NCI-H1694 treated with DMSO at 0.1 percent for 48 hours (cell line): ENCODE measurements at places on chromosomes 6 and 20.

DNA sequence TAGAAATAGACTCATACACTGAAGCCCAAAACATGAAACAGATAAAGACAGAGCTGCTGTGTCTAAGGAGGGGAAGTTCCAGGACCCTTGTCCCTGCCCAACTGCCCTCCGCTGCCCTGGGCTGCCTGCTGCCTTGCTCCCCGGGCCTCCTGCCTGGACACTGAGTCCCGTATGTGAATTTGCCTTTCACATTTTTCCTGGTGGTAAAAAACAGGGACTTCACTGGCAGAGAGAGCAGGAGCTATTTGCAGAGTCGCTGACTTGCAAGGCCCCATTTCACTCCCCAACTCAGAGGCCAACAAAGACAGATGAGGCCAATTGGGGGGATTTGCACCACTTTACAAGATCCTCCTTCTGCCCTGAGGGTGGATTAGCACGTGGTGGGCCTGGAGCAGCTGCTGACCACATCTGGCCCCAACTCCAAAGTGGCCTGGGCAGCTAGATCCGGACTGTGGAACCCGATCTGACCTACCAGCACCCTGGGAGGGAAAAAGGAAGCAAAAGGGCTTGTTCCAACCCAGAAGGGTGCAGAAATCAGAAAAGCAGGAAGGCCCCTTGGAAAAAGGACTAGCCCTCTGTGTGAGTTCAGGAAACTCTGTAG, 61.4 kb downstream of the NOL4L start:
- no peak for DNase-seq

DNA sequence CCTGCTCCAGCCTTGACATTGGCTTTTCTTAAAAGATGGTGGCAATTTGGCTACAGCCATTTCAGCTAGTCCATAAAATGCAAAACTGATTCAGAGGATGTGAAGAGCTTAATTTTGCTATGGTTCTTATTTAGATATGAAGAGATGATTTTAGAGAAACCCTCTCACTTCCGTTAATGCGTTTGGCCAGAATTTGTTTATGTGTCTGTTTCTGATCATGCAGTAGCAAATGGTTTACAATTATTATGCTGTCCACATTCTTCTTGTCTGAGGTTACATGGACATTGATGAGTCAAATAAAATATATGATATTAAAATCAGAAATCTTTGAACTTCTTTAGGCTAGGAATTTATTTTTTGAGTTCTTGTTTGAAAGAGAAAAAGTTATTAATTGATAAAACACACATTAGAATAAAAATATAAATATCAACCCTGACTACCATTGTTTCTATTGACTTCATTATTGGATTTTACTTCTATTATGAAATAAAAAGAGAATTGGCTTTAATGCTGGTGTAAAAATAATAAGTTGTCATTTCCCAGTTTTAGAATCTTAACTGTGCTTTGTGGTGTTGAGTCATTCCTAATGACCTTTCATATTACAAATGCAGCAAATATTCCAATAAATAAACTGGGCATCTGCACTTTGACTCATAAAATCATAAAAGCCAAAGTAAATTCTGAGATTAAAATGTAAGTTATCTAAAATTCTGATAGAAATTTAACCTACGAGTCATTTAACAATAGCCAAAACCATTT, 1286.0 kb upstream of the GJE1 start:
- DNase-seq: no peak

DNA sequence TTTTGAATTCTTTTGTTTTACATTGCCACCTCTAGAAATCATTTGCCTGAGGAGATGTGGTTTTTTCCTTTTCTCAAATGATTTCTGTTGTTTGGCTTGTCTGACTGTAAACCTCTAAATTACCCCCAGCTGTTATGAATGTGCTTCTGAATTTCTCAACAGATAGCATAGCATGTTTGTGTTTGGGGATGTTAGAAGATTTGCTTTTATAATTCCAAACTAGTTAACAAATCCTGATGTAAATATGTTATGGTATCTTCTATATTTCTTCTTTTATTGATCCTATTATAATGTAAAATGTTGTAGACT, 31.6 kb upstream of the EZR start:
- no peak for DNase-seq

GRCh38 chr6:168956141-168956838, 297.4 kb downstream of the THBS2 start:
- no peak for DNase-seq
